AG09309 (cell line): ENCODE measurements at places on chromosomes 2 and 18.

DNA sequence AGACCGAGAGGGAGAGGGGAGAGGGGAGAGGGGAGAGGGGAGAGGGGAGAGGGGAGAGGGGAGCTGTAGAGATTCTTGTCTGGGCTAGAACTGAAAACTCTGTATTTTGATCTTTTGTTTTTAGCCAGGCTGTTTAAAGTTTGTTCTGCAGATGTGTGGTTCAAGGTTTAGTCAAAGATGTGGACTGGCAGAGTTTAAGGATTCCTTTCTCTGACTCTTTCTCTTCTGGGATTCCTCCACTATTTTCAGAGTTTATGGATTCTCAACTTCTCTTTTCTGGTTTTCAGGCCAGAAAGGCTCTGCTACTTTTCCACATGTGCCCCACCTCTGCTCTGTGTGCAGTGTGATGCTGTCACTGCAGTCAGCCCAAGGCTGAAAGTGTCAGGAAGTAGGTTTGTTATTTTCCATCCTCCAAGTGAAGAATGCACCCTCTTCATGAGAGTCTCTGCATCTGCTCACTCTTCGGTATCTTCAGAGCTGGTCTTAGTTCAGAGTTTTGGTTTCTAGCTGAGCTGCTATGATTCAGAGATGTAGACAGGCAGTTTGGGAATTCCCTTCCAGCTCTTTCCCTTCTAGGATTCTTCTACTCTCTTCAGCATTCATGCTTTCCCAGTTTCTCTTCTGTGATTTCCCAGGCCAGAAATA is 130.9 kb upstream of the SMAD7 start:
- DNase-seq = no peak

DNA sequence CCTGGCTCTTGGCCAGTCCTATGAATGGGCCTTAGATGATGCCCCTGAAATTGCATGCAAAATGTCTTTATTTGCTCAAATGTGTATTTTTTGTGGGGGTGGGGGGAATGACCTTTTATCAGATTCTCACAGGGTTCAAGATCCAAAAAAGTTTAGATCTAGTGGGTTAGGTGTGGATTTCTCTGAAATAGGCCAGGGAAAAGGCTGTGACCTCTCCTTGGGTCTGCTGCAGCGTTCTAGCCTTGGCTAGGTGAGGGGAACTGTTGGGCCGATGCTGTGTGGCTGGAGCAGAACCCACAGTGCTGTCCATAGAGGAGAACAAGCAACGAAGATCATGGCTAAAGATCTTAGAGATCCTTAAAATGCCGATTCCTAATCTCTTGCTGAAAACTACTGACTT is 130.4 kb upstream of the IL1R2 start:
- DNase-seq = no peak

- no peak for DNase-seq
Observed at GRCh38 chr2:58416696-58417095, 175.6 kb upstream of the FANCL start.

GRCh38 chr2:72757177-72757775 is 68.6 kb downstream of the EXOC6B start:
- DNase-seq = peak; percentile 14

DNA sequence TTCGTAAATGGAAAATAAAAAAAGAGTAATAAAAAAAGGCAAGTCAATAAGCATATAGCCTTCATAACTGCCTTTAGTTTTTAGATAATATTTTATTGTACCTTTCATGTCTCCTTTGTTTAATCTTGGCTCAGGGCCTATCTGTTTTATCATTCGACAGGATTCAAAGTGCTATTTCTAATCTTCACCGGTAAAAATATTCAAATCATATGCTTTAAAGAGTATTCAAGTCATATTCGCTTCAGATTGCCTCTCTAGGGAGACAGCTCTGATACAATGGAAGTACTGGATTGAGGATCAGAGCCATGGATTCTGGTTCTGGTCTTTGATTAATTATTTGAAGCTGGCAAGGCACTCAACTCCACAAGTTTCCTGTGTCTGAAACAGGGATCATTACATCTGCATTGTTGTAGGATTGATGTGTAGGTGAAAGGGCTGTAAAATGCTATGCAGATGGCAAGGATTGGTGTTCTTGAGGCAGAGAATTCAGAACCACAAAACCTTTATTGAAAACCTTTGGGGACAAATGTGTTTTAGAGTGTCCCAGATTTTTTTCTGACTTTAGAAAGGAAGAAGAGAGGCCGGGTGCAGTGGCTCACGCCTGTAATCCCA is 84.3 kb upstream of the RAPH1 start:
- DNase-seq = no peak

DNA sequence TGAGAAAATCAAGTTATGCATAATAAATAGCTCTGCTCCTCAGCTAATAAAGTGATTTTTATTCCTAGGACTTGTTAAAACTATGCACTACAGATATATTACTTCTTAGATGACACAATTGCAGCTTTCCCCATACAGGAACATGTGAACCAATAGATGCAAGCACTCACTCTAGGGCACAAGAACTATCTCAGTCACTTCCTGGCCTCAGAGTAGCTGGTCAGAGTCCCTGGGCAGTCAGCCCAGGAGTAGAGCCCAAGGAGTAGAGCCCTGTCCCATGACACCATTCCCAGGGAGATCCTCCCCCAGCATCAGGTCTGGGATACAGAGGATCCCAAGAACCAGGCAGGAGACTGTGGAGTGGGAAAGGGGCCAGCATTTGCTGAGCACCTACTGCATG is 2.7 kb downstream of the TNS1 start:
- peak; percentile 78 for DNase-seq

DNA sequence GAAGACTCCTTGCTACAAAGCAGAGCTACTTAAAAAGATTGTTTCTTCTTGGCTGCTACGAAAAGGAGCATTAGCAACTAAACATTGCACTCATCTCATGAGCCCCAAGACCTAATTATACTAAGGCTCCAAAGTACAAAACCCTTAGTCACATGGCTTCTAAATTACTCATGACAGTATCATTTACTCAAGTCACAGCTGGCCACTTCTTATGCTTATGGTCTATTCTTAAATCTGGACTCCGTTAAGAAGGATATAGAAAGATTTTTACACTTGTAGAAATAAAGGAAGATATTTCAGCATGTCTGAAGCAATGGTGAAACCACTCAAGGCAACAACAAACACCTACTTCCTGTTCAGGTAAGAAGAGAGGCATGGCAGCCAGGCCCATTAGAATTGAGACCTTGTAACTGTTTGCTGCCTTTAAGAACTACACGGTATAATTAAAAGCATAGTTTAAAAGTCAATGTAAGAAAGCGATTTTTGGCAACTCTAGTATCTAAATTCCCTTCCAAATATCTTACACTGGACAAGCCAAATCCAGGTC is 12.7 kb downstream of the ANKRD44 start:
- DNase-seq = no peak

- peak; percentile 90 for DNase-seq
Observed at GRCh38 chr2:37376421-37377186, 32.2 kb downstream of the QPCT start.

GRCh38 chr2:35447215-35447614 is 908.4 kb upstream of the CRIM1 start:
- DNase-seq = no peak

- no peak for DNase-seq
Observed at GRCh38 chr2:831225-831536, 119.5 kb upstream of the SNTG2 start.

- no peak for DNase-seq
Observed at GRCh38 chr2:175463589-175464310, 282.2 kb upstream of the ATP5MC3 start.

DNA sequence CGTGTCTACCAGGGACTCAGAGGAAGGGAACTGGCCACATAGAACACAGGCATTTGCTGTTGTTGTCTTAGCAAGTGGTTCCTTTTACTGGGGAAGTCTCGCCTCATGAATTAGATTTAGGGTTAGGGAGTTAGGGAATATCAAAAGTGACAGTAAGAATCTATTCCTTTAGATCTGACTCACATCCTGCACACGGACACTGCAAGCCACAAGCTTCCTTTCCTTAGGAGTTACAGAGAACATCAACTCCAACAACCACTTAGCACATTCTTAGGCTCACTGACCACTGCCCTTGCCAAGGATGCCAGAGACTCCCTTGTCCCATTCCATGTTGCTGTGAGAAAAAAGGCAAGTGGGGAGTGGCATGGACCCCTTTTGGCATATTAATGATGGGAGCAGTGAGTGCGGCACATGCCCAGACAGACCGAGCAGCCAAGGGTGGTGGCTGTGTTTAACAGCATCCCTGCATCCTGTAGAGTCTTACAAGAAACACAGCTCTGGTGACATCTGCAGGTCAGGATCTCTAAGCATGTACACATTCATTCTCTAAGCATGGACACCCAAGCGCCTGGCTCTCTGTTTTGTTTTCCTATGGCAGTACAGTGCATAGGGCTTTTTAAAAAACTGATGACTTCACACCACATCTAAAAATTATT is 745.6 kb upstream of the RAB6C start:
- no peak for DNase-seq

- DNase-seq = no peak
Observed at GRCh38 chr2:235085476-235085875, 133.7 kb downstream of the SH3BP4 start.

DNA sequence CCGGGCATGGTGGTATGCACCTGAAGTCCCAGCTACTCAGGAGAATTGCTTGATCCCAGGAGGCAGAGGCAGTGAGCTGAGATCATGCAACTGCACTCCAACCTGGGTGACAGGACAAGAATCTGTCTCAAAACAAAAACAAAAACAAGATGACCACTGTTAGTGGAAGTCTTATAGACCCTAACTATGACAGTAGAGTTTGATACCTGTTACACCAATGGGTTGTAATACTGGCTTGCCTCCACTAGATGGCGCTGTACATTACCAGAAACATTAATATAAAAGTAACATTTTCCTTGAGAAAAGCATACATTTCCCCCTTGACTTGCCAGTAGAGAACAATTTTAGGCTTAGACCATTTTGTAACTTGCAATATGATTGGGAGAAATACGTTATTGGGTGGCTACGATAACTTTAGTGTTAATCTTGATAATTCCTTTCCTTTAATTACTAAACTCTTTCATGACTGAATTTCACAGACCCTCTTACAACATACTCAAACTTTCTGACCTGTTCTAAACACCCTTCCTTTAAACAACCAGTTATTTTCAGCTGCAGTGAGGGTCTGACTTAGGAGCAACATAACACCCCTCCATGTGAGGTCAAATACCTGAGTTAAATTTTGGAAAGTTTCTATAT is 19.5 kb downstream of the SLC25A52 start:
- DNase-seq = no peak

- DNase-seq = no peak
Observed at GRCh38 chr2:63642946-63643345, 54.2 kb downstream of the MDH1 start.

DNA sequence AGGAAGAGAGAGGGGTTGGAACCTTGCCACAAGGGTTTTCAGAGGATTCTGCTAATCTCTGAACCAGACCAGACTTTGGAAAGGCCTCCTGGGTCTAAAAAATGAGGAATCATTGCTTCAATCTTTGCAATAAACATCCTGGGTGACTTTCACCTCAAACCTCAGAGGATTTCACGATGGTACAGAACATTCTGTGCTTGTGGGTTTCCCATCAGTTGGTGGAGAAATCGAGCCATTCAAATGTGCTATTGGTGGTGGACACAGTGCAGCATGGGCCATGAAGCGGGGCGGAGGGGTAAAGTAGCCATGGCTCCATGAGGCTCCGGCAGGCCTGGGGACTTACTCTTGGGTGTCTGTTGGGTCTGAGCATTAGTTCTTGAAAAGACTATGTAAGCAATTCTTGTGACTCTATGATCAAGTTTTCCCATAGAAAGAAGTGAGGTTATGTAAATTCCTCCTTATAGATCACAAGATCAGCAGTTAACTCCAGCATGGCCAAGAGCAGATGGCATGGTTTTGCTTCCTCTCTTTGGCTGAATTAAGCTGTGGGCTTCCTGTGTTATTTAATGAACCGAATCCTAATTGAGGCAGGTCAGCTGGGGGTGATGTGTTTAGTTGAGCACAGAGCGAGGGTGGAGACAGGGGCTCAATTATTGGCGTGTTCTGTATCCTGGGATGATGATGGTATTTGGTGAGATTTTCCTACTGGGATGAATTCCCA is 1.9 kb upstream of the IL1R2 start:
- DNase-seq = no peak

DNA sequence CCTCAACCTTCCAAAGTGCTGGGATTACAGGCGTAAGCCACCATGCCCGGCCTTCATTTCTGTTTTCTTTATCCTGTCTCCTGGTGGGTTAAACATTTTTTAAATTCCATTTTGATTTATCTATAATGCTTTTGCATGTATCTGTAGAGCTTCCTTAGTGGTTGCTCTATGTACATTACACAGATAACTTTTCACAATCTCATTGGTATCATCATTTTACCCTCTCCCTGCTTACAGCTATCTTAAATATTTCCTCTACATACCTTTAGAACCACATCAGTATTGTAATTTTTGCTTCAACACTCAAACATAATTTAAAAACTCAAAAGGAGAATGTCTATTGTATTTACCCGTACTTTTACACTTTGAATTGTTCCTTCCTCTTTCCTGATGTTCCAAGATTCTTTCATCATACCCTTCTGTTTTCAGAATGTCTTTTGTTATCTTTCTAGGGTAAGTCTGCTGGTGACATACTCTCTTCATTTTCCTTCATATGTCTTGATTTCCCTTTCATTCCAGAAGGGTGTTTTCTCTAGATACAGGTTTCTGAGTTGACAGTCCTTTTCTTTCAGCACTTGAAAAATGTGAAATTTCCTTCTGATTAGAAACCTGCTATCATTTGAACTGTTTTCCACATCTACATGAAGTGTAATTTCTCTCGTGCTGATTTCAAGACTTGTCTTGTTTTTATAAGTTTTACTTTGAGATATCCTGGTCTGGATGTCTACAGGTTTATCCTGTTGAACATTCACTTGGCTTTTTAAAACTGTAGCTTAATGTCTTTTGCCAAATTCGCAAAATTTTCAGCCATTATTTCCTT is 21.9 kb downstream of the PPP3R1 start:
- DNase-seq = no peak

DNA sequence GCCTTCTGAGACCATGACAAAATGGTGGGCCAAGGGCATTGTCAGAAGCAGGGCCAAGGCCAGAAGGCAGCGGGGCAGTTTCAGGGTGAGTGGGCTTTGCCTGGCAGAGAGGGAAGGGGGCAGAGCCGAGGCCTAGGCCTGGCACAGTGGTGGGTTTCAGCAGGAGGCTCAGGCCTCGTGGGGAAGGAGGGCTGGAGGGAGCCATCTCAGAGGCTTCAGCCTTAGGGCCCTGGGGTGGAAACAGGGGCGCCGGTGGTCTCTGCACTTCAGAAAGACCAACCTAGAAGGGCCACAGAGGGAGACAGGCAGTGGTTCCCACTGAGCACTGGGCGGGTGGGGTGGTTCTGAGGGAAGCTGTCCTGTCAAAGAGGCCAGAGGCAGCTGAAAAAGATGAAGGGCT is 58.0 kb upstream of the SMAD7 start:
- no peak for DNase-seq

DNA sequence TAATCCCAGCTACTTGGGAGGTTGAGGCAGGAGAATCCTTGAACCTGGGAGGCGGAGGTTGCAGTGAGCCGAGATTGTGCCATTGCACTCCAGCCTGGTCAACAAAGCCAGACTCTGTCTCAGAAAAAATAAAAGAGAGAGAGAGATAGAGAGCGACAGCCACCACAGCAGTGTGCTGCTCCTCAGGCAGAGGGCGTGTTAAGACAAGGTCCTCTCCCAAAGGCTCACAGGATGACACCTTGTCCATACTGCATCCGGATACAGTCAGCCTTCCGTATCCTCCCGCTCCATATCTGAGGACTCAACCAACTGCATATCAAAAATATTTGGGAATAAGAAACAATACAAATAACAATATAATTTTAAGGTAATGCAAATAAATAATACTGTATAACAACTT is 20.1 kb downstream of the ARL4C start:
- DNase-seq = no peak

- no peak for DNase-seq
Observed at GRCh38 chr18:74204526-74205152, 56.3 kb downstream of the TIMM21 start.
